ENCODE measurements at places on chromosomes 5 and 9.

- DNase-seq: no peak
Observed at GRCh38 chr5:112907166-112907631, 14.8 kb downstream of the REEP5 start.

- DNase-seq: no peak
Observed at GRCh38 chr5:77311214-77311571, 100.7 kb downstream of the PDE8B start.

GRCh38 chr5:124124711-124125229 lies 612.8 kb downstream of the CSNK1G3 start:
- DNase-seq: no peak

DNA sequence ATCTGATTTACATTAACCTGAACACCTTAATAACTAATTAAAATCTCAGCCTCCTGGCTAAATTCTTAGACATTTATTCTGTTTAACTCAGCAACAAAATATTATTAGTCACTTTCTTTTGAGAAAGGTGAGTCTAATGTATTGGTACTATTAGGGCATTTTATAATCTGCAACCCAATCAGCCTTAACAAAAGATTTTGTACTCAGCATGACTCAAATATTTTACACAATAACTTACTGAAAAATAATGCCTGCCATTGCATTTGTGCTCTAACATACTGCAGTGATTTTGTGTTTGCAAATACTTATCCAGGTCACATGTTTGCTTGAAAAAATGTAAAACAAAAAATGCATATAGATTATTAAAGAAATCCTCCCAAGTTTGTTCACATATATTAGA lies 1129.9 kb downstream of the TAF11L14 start:
- DNase-seq: no peak

- no peak for DNase-seq
Observed at GRCh38 chr9:138011951-138012500, 134.4 kb downstream of the CACNA1B start.

DNA sequence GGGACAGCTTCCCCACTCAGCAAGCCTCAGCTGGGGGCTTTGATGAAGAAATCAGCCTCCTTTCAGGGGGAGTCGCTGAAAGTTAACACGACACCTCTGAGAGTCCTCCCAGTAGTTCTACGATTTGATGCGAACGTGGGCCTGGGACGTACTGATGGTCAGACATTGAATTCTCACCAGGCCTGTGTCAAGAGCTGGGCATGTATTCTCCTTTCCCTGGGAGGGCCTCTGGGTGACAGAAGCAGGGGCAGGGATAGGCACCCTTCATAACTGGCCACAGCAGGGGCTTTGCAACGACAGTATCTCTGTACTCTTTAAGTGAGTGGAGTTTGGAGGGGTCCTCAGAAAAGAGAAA lies 15.6 kb upstream of the COL5A1 start:
- no peak for DNase-seq

GRCh38 chr9:135156525-135157510 lies 69.3 kb downstream of the OLFM1 start:
- DNase-seq: no peak

DNA sequence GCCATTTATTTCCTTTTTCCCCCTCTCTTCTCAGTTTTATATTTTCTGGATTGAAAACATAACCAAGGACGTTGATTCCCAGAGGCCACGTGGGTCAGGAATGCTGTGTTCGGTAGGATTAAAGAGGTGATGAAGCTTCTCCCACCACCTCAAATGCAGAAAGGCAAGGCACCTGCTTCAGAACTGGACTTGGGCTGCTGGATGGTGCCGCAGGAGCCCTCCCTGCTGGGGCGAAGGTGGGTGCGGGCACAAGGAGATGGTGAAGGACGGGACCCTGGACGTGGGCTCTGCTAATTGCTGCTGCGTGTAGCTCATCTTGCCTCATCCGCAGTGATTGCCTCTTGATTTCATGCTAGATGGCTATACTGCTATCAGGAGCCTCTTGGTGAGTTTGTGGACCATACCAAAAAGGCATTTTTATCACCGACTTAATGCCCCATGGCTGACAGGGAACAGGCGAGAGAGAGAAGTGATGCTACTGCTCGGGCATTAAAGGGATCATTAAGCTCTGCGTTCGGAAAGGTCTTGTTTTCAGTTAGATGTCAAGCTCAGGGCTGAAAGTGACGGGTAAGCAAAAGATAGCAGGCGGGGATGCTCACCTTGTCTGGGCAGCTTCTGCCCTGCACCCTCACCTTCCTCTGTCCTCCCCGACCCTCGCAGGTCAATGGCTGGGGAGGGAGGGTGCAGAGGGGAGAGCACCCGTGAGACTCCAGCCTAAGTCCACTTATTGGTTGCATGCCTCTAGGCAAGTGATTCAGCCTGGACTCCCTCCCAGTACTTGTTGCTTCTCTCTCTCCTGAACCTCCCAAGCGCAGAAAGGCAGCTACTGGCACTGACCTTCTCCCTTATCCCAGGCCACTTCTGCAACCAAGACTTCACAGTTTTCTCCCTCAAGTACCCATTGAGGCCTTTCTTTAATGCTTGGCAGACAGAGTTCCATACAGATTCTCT lies 71.6 kb upstream of the FSTL4 start:
- DNase-seq: no peak

DNA sequence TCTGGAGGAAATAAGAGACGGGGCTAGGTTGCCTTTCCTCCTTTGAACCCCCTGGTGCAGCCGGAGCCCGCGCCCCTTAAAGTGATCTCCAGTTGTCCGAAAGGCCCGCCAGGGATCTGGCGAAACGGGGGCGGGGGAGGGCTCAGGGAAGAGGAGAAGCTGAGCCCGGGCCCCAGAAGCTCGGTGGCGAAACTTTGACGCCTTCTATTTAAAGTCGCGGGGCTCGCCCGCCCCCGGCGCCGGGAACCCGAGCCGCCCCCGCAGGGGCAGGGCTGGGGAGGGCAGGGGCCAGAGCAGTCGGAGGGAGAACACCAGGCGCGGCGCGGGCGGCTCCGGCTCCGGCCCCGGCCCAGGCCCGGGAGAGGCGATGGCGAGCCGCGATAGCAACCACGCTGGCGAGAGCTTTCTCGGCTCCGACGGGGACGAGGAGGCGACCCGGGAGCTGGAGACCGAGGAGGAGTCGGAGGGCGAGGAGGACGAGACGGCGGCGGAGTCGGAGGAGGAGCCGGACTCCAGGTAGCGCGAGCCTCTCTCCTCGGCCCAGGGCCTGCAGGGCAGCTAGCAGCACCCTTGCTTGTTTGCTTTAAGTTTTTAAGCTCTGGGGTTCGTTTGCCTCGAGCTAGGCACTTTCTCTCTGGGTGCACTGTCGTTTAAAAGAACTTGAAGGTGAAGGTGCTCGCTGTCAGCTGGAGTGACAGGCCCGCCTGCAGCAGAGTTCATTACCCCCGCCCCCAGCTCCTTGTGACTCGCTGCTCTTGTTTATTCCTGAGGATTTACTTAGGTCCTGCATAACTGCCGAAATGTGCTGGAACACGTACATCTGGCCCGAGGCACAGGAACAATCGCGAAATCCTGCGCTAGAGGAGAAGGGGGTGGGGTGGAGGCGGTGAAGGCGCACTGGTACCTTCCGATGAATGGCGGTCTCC lies at the start of gene CMYA5:
Gene CMYA5, plus strand, starts transcription at position 296 of the 926 bp plus-strand sequence. Its CDS starts 72 bp downstream, at position 368.
- DNase-seq: no peak

DNA sequence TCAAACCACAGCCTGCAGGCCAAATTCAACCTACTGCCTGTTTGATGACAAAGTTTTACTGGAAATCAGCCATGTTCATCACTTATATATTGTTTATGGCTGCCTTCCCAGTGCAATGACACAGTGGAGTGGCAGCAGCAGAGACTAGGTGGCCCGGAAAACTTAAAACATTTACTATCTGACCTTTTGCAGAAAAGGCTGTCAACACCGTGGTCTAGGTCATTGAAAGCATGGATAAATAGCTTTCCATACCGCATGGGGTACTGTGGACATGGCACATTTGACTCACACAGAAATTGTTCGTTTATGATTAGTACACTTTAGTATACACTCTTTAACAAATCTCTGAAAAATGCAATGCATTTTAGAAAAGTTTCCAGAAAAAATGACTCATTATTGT lies 298.3 kb upstream of the EFNA5 start:
- no peak for DNase-seq

GRCh38 chr5:158100373-158100888 lies 241.5 kb upstream of the CLINT1 start:
- no peak for DNase-seq

DNA sequence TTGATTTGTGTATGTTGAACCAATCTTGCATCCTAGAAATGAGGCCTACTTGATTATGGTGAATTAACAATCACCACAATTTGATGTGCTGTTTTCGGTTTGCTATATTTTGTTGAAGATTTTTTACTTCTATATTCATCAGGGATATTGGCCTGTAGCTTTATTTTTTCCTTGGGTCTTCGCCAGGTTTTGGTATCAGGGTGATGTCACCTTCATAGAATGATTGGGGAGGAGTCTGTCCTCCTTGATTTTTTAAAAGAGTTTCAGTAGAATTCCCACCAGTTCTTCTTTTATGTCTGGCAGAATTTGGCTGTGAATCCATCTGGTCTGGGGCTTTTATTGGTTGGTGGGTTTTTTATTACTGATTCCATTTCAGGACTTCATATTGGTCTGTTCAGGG lies 115.2 kb downstream of the CPLANE1 start:
- DNase-seq: no peak

- DNase-seq: no peak
Observed at GRCh38 chr9:79384501-79384900, 187.3 kb upstream of the TLE4 start.

DNA sequence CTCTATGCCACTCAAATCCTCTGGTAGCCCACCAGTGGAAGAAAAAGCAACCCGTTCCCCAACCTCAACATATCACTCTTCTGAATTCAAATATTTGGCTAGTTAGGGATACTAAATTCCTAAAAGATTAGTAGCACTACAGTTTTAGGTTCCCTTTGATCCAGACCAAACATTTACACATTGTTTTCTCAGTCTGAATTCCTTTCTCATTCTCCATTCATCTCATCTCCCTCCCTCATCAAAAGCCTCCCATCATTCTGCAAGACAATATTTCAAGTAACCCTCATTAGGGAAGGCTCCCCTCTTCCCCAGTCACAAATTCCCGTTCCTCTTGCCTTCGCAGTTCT lies 26.3 kb downstream of the ADAM19 start:
- DNase-seq: no peak

GRCh38 chr5:59620535-59621212 lies 272.9 kb downstream of the PDE4D start:
- DNase-seq: no peak

GRCh38 chr5:141855265-141856036 lies 22.8 kb downstream of the PCDH1 start:
- DNase-seq: no peak

- DNase-seq: no peak
Observed at GRCh38 chr5:1137567-1138444, 25.9 kb upstream of the SLC12A7 start.

GRCh38 chr5:87053146-87053545 lies 214.5 kb upstream of the RASA1 start:
- DNase-seq: no peak

DNA sequence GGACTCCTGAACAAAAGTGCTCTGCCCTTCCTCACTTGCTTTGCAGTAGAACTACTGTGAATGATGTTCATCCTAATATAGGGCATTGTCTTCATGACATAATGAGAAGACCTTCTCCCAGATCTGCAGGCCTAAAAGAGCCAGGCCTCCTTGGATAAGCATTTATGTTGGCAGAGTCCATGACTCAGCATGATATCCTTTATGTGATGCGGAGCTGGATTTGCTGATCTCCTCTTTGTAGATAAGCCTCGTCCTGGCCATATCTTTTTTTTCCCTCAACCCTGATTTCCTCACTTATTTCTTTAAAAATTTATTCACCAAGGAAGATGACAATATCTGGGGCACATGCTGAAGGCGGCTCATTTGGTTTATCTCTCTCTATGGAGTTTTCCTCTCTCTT lies 62.4 kb upstream of the TAS2R1 start:
- no peak for DNase-seq

GRCh38 chr9:35085078-35085477 lies 5.3 kb upstream of the FANCG start:
- no peak for DNase-seq

- DNase-seq: no peak
Observed at GRCh38 chr9:8822667-8823025, 1023.1 kb upstream of the DMAC1 start.

DNA sequence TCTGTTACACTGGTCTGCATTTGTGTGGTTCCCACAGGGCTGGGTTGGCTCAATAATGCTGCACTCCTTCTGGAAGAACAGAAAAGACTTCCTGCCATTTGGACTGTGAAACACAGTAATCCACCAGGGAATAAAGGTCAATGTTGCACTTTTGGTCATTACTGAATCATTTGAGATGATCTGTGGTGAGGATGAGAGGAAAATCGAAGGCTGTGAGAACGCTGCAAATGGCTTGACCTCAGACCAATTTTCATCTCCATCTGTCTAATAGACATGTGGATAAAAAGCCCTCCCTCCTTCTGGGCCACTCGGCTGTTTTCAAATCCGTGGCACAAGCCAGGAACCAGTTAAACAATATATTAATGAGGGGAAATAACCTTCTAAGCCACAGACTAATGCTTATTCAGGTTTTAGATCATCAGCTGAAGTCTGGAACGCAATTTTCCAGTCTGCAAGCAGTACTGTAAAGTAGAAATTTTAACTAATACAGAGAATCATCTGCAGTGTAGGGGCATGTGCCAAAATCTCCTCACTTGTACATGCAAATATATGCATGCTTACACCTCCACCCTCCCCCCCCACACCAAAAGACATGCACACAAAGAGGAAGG lies 20.2 kb downstream of the TLE1 start:
- no peak for DNase-seq

DNA sequence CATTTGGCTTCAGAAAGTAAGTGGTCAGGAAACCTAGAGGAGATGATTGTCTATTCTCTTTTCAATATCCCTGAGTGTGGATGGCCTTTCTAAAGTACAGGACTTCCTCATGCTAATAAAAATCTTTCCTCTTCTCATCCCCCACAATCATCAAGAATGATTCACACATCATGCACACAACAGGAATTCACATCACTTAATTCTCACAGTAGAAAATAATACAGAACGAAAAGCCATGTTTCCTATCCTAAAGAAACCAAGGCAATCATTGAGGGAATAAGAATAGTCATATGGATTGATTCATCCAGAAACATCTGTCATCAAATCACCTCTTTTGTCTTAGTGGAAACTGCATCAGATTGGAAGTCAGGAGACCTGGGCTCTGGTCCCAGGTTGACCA lies 203.1 kb upstream of the PIK3R1 start:
- DNase-seq: no peak

DNA sequence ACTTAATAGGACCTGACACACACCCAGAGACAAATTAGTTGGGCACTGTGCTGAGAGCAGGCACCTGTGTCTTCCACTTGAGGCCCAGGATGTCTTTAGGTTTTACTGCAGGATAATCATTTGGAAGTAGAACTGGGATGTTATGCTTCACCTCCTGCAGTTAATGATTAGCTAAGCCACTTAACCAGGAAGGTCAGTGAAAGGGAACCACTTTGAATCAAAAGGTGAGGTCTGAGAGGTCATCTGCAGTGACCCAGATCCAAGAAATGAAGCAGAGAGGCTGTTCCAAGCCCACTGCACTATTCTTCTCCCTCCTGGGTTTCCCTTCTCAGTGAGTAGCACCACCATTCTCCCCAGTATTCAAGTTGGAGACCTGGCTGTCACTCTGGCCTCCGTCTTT lies 110.5 kb downstream of the SNX18 start:
- no peak for DNase-seq
